ENCODE measurements at places on chromosomes 5 and 9.

- DNase-seq = no peak
Observed at GRCh38 chr5:139747583-139748504, 47.8 kb upstream of the PSD2 start.

GRCh38 chr9:38386319-38386895, 6.1 kb upstream of the ALDH1B1 start:
- DNase-seq = no peak

DNA sequence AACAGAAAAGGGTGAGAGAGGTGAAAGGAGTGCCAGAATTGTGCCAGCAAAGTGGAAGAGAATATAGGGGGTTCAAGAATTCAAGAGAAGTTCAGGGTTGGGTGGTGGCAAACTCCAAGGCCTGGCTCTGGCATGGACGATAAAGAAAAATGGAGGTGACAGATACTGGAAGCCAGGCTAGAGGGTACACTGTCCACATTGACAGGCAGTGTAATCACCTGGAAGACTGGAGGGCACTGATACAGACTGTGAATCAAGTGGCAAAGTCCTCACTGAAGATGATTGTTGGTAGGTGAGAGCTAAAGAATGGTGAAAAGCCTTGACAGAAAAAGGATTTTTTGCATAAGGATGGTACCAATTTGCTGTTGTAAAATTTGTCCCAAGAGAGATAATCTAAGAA, 7.1 kb downstream of the SAR1B start:
- no peak for DNase-seq

- no peak for DNase-seq
Observed at GRCh38 chr5:66821688-66822429, 225.7 kb downstream of the MAST4 start.

DNA sequence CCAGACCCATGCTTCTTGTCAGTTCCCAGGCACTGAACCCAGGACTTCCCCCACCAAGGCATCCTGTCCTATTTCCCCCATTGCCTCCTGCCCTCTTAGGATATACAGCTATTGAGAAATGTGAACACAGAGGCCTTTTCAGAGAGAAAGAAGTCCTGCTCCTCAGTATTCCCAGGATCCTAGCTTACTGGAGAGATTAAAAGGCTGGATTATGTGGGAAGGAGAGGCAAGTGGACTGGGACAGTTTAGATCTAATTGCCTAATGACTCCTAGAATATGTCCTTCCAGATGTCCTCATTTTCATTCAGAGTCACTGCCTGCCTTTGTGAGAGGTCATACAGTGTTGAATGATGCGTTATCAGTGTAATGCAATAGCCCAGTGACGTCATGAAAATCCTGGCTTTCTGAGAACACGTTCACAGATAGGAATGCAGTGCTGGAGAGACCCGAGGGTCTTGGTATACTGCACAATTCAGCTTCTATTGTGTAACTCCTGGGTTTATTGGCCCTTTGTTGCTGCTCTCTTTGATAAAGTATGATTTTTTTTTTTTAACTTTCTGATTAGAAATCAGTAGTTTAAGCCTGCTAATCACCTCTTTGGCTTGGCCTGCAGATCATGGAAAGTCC, 26.2 kb downstream of the WWC1 start:
- DNase-seq = peak; percentile 50

DNA sequence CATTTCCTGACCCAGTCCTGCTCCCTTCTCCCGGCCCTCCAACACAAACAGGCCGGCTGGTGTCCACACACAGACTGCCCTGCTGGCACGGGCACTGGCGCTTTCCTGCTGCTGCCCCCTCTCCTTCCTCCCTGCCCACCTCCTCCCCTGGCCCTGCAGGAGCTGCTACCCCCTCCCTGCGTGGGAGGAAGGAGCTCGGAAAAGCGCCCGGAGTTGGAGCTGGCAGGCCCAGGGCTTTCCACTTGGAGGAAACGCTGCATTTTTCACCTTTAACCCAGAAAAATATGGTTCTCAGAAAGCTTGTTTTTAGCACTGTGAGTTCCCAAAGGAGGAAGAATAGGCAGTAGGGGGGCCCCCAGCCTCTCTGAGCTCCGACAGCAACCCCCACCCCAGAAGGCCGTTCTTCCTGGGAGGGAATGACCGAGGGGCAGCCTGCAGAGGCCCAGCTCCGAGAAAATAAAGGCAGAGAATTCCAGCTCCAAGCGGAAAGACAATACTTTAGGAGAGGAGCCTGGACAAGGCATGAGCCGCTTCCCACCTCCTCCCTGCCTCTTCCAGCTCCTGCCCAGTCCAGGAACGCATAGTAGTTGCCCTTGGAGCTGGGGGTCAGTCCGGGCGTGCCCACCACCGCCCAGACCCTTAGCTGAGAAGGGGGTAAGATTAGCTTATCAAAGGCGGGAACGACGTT, 88.9 kb downstream of the LIFR start:
- DNase-seq = no peak

DNA sequence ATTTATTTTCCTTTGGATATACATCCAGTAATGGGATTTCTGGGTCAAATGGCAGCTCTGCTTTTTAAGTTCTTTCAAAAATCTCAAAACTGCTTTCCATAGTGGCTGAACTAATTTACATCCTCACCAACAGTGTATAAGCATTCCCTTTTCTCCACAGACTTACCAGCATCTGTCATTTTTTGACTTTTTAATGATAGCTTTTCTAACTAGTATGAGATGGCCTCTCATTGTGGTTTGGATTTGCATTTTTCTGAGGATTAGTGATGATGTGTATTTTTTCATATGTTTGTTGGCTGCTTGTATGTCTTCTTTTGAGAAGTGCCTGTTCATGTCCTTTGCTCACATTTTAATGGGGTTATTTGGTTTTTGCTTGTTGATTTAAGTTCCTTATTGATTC, 90.0 kb upstream of the HMHB1 start:
- no peak for DNase-seq

DNA sequence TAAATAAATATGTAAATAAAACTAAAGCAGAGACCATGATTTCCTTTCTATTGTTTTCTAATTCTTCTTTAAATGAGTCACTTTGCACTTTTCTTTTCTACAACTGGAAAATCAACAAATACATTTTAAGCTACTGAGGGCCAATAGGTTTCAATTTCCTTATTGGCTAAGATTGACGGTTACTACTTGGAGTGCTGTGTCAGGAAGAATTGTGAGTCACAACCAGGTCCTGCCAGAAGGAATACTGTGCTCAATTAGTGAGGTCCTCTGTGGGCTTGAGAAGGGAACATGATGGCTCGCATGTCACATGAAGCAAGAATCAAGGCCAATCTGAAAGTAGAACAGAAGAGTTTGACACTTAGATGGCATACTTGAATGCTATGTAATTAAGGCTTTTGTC, 110.8 kb downstream of the HMHB1 start:
- no peak for DNase-seq

- no peak for DNase-seq
Observed at GRCh38 chr5:75062925-75063531, 10.7 kb upstream of the GCNT4 start.

- no peak for DNase-seq
Observed at GRCh38 chr9:135737840-135738521, 36.0 kb downstream of the KCNT1 start.

DNA sequence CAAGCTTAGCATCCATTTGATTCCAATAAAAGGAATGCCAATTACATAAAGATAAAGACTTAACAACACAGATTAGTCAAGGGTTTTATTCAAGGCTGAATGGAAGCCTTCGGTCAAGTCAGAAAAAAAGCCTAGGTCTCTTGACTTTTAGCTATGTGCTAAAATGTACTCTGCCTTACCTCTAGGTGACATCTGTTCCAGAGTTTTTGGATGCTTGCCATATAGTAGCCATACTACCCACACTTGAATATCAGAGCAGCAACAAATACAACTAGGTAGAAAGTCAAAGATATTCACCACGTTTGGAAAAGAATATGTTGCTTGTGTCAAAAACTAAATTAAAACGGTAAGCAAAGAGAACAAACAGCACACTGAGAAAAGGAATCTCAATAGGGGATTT, 484.7 kb downstream of the ELAVL2 start:
- no peak for DNase-seq

- peak; percentile 87 for DNase-seq
Observed at GRCh38 chr9:99345942-99346341, 123.9 kb downstream of the SEC61B start.

DNA sequence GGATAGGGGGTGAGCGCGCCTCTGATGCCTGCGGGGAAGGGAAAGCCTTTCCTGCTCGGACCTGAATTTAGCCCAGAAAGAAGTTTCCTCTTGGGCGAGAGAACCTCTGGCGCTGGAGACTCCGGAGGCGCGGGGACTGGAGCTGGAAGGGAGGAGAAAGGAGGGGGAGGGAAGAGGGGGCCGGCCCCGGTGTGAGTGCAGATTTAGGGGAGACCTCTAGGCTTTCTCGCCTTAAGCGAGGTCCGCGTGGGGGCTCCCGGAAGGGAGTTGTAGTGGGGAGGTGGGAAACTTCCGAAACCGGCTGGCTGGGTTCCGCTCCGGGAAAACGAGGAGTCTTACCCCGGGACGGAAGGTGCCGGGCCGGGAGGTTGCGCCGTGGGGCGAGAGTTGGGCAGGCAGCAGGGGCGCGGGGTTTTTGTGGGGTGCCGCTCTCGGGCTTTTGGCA, 1.3 kb downstream of the PCSK5 start:
- no peak for DNase-seq

- no peak for DNase-seq
Observed at GRCh38 chr5:58273711-58274110, 186.2 kb downstream of the PLK2 start.

DNA sequence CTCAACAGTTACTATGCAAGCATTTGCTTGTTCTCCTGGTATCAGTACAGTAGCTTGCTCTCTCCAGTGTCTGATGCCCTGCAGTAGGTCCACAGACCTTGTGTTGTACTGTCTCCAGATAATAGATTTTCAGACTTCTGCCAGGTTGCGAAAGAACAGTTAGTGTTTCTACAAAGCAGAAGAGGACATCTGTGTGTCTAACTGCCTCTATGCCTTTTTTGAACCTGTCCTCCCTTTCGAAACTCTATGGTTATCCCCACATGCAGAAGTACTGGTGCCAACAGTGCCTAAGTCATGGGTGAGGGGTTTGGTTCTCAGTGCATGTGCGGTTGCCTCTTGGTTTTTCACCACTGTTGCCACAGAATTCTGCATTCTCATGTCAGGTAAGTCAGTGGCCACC, 45.9 kb downstream of the KCNN2 start:
- DNase-seq = no peak

- no peak for DNase-seq
Observed at GRCh38 chr5:172530406-172530805, 76.1 kb upstream of the SH3PXD2B start.

GRCh38 chr9:37592108-37592951, at the start of gene TOMM5:
TOMM5 (minus strand) TSS chr9:37592597; CDS start chr9:37592532, 65 bp downstream.
- peak; percentile 87 for DNase-seq

DNA sequence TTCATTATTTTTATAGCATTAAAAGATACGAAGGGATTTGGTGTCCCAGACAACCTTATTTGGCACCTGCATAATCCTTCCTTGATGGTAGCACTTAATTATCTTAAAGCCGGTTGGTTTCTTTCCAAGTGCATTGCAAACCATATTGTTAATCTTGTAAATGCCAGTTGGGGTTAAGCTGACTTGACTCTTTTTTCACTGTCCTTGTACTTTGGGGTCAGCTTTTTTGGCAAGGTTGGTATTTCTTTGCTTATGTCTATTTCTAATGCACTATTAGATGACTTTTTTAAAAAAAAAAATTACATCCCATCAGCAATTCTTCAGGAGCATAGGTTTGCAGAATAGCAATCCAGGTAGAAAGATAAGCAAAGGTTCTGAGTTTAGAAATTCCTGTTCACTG, 466.8 kb upstream of the TLE4 start:
- DNase-seq = no peak

DNA sequence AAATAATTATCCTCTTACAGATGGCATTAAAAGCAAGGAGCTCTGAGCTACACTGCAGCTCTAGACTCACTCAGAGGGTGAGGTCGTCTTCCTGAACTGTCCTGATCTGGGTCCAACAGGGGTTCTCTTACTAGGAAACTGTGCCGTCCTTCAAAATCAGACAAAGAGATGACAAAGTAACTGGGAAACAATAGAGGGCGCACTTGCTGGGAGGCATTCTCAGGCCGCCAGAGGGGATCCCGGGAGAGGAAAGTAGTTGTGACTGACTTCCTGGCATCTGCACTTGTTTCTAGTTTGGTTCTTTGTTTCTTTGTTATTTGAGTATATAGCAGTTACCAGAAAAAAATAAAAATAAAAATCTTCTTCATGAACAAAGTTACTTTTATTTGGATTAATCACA, 142.9 kb upstream of the MSX2 start:
- DNase-seq = no peak

DNA sequence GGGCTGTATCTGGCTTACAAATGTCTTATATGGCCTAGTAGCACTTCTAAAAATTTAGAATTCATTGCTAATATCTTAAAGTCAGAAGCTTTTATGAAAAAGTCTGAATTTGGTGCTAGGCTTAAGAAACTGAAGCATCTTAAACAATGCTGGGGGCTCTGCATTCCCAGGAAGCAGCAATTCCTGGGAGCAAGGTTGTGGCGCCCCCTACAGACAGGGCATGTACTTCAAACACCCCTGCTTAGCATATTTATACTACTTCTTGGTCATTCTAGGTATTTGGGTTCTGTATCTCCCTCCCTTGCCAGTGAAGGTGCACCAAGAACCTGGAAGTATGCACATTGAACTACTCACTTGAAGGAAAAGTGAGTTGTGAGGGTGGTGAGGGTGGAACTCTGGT, 64.6 kb upstream of the GRIA1 start:
- DNase-seq = no peak

DNA sequence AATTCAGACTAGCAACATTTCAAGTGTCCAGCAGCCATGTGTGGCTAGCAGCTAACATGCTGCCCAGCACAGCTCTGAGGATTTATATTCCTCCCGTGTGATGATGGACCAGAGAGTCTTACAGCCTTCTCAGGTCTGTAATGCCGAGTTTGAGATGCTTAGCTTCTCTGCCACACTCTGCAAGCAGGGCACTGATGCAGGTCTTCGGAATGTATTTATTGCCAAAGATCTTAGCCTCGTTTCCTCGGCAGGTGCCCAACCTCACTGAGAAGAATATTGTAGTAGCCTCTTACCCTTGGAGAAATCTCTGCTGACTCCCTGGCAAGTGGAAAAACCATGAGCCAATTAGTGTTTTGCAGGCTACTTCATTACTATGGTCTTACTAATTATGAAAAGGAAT, 3.7 kb upstream of the RAI14 start:
- no peak for DNase-seq

DNA sequence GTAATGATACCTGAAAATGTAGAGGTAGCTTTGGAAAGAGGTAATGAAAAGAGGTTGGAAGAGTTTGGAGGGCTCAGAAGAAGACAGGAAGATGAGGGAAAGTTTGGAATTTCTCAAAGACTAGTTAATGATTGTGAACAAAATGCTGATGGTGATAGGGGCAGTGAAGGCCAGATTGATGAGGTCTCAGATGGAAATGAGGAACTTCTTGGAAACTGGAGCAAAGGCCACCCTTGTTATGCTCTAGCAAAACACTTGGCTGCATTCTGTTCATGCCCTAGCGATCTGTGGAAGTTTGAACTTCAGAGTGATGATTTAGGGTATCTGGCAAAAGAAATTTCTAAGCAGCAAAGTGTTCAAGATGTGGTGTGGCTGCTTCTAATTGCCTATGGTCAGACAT, 161.2 kb upstream of the SPEF2 start:
- DNase-seq = no peak

GRCh38 chr9:130581766-130582165, 2.4 kb downstream of the FUBP3 start:
- DNase-seq = no peak
